ENCODE measurements at places on chromosomes 5 and 9.
A peak's percentile ranks its signal among the peaks of the same experiment; 100 is the strongest.

GRCh38 chr5:87079219-87079618 is 188.5 kb upstream of the RASA1 start:
- no peak for DNase-seq

- DNase-seq, result no peak
Observed at GRCh38 chr5:75461679-75462078, 49.8 kb downstream of the CERT1 start.

- no peak for DNase-seq
Observed at GRCh38 chr5:80250801-80251200, 5.0 kb downstream of the SERINC5 start.

DNA sequence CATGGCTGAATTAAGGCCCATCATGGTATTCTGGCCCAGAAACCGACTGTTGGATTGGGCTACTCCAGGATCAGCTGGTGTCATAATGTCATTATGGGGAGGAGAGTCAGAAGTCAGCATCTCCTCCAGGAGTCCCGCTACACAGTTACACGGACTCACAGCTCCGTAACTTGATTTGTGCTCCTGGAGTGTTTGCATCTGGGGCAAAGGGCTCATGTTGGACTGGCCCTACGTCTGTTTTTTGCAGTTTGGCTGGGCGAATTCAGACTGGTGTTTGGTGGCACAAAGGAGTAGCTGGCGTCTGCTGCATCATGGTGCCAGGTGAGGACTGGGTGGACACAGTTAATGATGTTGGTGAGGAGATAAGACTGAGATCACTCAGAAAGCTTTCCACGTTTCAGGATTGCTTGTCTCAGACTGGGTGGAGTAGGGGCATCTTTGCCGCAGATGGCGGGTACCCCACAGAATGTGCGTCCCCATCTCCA is 31.3 kb downstream of the OR2V1 start:
- DNase-seq, result no peak

DNA sequence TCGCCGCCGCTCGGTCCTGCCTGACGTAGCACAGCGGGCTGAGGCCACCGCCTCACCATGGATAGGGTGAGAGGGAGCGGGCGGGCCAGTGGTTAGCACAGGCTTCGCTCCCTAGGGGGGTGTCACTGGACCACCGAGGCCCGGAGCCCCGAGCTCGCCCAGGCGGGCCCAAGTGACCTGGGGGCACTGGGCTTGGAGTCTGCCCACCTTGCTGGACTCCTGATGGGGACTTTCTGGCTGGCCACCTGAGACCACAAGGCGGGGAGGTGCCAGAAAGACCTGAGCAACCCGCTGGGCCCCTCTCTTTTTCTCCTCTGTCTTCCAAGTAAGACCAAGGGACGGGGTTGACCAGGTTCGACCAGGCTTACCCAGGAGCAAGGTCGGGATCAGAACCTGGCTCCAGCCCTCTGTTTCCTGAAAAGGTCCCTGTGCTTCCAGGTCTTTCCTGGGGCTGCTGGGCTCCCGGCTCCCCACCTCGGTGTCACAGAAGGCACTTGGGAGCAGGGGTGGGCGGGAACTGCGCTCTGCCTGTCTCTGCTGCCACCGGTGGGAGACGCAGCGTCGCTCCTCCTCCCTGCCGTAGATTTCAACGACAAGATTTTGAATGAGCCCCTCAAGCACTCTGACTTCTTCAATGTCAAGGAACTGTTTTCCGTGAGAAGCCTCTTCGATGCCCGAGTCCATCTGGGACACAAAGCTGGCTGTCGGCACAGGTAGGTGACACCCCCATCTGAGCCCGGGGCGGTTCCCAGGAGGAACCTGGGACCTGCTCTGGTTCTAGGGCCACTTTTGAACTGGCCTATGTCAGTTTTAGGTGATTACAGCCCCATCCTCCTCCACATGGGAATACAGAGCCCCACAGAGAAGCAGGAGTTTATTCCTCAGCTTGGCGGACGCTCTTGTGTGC is 1.0 kb downstream of the MRPS2 start:
- peak; percentile 66 for DNase-seq

- no peak for DNase-seq
Observed at GRCh38 chr5:124677374-124678351, 68.8 kb downstream of the ZNF608 start.

DNA sequence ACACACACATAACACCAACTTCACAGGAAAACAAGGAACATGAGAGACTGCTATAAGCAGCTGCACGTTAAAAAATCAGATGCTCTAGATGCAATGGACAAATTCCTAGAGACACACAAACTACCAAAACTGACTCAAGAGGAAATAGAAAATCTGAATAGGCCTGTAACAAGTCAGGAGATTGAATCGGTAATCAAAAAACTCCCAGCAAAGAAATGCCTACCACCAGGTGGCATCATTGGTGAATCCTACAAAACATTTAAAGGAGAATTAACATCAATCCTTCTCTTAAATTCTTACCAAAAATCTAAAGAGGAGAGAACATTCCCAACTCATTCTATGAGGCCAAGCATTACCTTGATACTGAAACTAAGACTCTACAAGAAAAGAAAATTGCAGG is 54.9 kb downstream of the NDST1 start:
- no peak for DNase-seq

DNA sequence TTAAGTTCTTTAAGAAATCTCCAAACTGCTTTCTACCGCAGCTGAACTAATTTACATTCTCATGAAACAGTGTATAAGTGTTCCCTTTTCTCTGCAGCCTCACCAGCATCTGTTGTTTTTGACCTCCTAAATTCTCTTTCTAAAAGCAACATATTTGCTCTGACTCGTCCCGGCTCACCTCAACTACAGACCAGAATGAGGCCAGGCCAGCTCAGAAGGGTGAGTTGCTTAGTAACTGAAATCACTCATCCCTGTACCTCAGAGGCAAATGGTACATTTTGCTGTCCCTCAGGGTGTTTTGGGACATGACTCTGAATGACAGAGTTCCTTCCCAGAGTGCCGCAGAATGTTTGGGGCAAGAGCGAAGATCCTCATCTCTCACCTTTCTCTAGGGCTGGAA is 127.5 kb downstream of the FRMD3 start:
- no peak for DNase-seq

DNA sequence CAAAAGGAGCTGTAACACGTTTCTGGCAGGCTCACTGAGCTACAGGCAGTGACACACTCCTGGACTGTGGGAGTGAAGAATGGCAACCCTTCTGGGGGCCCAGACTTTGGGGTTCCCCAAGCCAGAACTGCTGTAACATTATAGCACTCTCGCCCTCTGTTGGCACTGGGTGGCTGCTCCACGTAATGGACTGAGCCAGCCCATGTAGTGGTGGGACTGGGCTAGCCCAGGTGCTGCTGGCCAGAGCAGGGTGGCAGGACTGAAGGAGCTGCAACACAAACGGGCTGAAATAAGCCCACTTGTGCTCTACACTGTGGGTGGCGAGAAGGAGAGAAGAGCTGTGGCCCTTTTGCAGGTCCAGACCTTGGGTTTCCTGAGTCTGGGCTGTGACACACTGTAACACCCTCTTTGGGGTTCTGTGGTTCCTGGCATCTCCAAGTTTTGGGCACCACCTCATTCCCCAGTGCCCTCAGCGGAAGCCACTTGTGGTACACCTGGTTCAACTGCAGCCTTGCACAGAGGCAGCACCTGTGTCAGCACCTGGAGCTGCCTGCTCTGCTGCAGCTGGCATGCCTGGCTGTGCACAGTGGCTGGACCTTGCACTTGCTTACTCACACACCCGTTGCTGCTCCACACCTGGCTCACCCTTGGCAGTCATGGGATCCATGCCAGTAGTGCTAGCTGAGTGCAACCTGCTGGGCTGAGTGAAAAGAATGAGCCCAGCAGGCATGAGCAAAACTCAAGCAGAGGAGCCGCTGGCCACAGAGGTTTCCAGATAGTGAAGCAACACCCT is 95.0 kb upstream of the PRR16 start:
- peak; percentile 75 for DNase-seq

GRCh38 chr5:6722015-6722414 is 8.8 kb downstream of the TENT4A start:
- DNase-seq, result no peak

DNA sequence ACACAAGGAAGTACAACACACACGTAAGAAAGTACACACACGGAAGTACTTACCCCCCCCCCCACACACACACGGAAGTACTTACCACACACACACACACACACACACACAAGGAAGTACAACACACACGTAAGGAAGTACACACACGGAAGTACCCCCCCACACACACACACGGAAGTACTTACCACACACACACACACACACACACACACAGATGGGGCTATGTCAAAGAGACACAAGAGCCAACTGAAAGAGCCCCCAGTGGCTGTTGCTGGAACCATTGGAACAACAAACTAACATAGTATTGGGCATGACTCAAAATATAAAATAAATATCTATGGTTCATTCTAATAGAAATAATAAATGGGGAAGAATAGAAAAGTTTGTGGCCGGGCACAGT is 4.9 kb upstream of the MAPK9 start:
- DNase-seq, result no peak

DNA sequence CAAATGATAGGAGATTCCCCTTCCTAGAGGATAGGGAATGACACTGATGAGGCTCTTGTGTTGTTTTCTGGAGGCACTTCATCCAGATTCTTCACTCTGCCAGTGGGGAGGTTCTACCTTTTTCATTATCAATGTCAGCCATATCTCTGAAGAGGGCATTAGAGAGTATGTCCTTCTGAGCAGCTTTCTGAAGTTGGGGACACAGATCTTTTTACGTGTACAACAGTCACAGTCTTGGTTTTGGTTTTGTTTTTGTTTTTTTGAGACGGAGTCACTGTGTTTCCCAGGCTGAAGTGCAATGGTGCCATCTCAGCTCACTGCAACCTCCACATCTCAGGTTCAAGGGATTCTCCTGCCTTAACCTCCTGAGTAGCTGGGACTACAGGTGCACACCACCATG is 22.6 kb downstream of the CENPH start:
- no peak for DNase-seq

DNA sequence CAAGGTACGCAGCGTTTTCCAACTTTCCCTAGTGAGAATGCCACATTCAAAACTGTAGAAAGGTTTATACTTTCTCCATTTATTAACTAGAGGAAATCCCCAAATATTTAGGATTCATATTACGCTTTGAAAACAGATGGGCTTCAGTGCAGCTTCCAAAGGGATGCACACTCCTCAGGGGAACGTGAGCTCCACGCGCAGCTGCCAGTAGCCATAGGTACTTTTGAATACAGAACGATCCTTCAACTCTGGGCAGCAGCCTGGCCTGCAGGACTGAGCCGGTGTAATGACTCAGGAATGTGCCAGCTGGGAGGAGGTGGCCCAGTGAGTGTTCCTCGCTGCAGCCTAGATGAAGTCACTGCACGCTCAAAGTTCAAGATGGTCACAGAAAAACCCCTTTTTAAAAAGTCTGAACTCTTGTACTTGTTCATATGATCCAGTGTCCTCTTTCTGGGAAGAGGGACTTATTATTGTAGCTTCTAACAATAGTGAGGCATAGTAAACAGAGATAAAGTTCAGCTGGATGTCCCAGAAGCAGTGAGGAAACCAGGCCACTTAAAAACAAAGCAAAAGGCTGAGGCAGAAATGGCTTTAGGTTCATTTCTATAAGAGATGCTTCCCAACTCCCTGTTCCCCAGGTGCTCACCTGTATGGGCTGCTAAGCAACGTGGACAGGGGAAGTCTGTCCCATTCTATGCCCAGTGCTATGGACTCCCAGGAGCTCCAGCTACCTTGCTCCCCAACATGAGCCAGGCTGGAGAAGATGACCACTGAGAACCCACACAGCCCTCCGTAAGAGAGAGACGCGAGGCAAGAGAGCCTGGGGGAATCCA is 130.0 kb downstream of the LHFPL2 start:
- no peak for DNase-seq

GRCh38 chr9:23041466-23041865 is 594.8 kb downstream of the DMRTA1 start:
- DNase-seq, result no peak

- DNase-seq, result no peak
Observed at GRCh38 chr5:152255411-152255810, 149.7 kb downstream of the NMUR2 start.

DNA sequence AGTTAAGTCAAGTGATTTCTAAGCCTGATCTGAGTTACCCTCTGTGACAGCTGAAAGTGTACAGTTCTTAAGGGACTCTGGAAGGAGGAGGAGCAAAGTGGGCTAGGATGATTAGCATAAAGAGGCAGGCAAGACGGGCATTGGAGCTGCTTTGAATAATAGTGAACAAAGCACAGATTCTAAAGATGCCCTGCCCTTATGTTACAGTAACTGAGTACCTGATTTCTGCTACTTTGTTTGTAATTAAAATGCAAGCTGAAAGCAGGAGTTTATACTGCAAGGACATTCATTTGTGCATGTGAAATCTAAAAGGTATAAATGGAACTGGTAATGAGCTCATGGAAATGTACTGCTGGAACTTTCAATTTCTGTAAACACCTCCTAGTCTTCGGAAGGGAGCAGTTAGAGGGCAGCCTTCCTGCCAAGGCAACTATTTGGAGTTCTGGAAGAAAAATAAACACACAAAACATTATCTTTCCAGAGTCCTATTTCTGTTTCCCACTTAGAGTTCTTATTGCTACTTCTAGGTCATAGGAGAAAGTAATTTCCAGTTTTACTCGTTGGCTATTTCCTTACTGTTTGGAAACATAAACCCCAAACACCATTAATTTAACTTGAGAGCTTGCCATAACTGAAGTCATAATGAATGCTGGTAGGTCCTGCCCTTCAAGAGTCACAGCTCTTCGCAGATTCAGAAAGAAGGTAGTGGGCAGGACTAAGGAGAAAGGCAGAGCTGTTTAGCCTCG is at the start of gene RANBP3L:
TSS of gene RANBP3L (minus strand) at position 45 of the 746 bp plus-strand sequence. CDS start 486 bp downstream, outside the sequence.
- DNase-seq, result no peak

DNA sequence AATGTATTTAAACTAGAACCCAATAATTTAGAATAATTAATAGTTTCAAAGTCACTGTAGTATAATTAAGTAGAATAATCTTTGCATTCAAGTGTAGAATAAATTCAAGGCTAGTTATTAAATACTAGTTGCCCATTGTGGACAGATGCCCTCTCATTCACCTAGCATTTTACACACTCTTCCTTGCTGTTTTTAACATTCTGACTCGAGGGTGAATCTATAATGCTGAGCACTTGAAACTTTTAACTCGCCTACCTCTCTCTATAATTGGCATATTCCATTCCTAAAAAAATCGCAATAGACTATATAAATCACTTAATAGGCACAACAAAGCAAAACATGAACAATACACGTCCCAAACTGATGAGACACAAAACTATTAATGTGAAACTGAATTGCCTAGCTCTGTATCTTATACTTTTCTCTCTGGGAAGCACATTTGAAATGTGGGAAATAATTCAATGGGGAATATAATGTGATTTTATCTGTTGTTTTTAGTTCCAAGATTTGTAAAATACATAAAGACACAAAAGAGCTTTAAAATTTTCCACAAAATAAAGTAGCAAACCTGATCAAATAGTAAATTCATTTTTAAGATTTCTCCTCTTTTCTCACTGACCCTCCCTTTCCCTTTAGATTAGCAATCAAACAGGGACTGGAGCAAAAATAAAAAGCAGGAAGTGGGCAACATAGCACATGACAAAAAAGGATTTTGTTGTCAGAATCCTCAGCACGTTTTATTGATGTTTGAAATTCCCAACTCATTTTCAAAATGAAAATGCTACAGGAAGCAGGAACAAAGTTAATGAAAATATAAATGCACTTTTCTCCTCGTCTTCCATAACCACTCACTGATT is 295.6 kb downstream of the PDE4D start:
- no peak for DNase-seq

Data from NCI-H510A (cell line).